ENCODE measurements at places on chromosomes 6 and 20.

GRCh38 chr6:159375014-159375413 is 205.8 kb downstream of the FNDC1 start:
- no peak for DNase-seq

DNA sequence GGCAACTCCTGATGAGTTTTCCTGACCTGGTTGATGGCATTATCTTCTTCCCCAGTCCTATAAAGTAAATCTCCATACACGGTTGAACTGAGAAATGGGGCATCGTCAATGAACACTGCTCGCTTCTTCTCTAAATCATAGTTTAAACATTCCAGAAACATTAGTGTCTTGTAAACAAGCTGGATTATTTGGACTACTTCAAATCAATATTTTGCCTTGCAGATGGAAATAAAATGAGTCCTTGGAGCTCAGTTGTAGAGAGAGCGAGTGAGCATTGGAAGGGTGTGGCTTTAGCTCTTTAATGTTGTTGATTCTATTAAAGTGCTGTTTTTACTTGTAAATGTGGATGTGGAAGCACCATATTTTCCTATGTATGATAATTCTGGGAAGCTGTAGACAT is 18.4 kb downstream of the C6orf89 start:
- no peak for DNase-seq

DNA sequence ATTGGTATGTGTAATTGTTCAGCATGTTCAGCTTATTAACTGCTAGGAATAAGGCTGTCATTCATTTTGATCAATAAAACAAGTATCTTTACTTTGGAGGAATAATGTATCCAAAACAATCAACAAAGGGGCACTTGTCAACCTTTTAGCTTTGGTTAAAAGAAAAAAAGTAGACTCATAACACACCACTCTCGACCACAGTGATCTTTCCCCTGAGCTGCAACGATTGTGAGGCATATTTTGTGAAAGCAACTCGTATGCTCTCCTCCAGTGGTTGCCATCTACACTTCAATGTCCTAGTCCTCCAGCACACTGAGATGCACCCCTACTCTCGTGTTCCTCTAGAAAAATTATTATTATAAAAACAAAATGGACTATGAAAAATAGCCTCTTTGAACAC is 60.1 kb upstream of the PDE7B start:
- no peak for DNase-seq

DNA sequence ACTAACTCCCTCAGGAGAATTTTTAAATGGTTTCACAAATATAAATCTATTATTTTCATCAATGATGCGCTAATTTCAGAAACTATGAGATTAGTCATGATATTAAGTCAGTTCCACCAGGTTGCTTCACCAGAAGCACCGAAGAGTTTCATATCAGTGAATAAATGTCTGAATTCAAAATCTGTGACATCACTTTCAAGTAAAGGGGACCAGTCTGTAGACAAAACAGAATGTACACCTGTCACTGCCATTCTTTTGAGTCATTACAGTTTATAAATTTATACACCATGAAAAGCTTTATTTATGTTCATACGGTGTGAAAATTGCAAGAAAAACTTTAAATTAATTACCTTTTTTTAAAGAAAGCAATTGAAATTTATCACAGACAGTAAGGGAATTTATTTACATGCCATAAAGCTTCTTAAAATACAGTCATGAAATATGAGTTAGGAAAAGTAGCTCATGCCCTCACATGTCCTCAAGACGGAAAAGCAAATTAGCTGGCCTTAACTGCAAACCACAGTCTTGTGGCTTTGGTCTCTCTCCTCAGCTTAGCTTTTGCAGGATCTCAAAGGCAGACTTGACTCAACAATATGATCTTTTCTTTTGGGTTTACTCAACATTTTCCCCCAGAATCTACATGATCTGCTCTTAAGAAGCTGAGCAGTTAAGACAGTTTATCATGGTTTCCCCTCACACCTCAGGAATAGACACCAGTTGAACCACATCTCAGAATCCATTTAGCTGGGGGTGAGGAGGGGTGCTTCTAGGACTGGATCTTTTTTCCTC is 177.7 kb upstream of the MCHR2 start:
- no peak for DNase-seq

GRCh38 chr6:139853302-139853992 is 479.0 kb upstream of the CITED2 start:
- DNase-seq = no peak

GRCh38 chr6:20921578-20921977 is 387.3 kb downstream of the CDKAL1 start:
- DNase-seq = no peak

DNA sequence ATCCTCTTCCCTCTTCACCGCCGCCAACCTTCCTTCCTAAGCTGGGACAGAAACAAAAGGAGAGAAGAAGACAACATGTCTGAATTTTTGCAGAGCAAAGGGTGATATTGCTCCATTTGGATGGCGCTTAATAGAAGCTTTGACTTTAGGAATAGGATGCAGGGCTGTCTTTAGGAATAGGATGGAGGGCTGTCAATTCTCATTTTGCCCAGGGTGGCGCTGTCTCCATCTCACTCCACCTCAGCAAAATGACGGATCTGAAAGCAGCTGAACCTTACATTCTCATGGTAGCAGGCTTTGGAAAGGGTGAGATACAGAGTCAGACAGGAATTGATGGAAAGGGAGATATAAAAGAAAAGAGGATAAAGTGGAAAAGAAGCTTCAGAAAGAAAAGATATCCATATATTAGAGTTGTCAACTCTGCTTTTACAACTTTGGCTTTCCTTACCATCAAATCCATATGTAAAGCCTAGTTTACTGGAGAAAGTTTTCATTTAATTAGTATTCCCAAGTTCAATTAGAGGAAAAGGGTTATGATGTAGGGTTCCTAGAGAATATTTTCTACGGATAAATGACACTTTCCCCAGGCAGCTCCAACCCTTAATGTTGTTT is 2.4 kb downstream of the MTCL3 start:
- DNase-seq = peak; percentile 28

- no peak for DNase-seq
Observed at GRCh38 chr6:34536251-34536958, 19.7 kb downstream of the SPDEF start.

- DNase-seq = no peak
Observed at GRCh38 chr6:37134396-37135191, 35.4 kb upstream of the PIM1 start.

DNA sequence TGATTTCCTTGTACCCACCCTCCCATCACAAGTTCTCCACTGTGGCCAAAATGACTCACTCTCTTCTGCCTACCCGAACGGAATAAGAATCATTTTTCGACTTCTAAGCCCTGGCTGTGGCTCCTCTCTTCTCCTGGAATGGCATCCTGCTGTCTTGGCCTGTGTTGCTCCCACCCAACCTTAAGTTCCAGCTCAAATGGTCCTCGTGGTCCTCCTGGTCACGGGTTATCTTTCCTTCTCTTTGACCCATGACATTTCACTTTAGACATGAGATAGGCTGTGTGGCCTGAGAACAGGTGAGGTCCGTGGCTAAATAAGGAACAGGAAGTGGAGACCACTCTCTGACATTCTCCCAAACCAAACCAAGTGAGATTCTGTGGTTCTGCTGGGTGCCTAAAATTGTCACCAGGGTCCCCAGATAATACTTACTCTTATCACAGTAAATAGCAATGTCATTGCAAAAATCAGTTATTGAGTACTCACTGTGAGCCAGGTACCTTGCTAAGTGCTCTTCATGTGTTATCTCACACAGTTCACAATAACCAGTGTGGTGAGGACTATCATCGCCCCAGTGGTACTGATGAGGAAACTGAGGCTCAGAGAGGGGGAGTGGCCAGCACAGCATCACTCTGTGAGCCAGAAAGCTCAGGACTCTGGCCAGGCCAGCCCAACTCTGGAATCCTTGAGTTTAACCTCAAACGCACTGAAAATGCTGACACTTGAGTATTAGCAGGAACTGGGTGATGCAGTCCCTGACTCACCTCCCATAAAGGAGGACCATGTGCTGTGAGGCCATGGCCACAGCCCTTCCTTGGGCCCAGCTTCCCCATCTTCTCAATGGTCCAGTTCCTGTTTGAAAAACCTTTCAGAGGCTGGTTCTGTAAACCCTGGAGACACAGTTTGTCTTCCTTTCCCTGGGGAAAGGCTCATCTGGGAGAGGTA is 74.8 kb upstream of the SIRPA start:
- DNase-seq = no peak
